ENCODE measurements at places on chromosomes 16 and 17.
A peak's percentile ranks its signal among the peaks of the same experiment; 100 is the strongest.

- DNase-seq = no peak
These were observed 84.6 kb downstream of the USP31 start for GRCh38 chr16:23064639-23065038.

GRCh38 chr16:20826039-20826566 is 19.8 kb downstream of the REXO5 start:
- DNase-seq = peak; percentile 78

DNA sequence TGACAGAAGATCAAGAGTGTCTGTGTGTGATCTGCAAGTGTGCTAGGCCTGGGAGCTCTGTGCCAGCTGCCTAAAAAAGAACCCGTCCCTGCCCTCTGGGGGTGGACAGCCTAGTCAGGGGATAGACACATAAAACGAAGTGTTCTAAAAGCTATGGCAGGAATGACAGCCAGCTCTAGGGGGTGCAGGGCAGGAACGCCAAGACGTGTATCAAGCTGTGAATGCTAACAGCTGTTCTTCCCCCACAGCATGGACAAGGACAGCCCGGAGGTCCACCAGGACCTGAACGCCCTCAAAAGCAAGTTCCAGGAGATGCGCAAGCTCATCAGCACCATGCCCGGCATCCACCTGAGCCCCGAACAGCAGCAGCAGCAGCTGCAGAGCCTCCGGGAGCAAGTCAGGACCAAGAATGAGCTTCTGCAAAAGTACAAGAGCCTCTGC is 5.1 kb downstream of the RASD1 start:
- no peak for DNase-seq

DNA sequence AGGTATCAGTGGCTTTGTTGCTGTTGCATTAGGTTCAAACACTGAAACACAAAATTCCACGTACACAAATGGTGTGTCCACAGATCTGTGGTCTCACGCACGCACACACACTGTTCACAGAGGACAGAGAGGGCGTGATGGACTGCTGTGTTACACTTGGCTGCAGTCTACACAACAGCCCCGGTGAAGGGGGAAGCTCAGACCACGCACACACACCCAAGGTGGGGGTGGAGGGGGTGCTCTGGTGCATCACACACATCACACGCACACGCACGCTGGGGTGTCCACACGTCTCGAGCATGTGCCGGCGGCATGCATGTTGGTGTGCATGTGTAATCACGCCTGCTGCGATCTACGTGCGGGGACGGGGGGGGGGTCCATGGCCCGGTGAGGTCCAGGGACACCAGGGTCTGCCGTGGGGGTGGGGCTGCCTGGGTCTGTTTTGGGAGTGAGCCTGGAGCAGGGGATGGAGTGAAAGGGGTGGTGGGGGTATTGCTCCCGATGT is 7.3 kb downstream of the HSD3B7 start:
- no peak for DNase-seq

DNA sequence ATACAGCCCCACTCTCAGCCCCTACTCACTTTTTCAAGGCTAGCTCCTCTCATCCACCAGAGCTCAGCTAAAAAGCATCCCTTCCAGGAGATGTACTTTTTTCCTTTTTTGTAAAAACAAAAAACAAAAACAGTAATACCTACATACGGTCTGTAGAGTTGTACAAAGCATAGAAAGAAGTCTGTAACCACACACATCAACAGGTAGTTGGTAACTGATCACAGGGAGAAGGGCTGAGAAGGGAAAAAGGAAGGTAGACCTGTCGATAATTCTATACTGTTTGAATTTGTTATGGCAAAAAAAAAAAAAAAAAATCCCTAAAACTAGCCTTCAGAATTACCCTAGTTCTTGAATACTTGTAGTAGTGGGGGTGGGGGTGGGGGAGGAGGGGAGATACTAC is 874 bp downstream of the SLC25A19 start:
- DNase-seq = no peak

GRCh38 chr16:68528233-68528632 is 10.9 kb upstream of the ZFP90 start:
- DNase-seq = no peak

DNA sequence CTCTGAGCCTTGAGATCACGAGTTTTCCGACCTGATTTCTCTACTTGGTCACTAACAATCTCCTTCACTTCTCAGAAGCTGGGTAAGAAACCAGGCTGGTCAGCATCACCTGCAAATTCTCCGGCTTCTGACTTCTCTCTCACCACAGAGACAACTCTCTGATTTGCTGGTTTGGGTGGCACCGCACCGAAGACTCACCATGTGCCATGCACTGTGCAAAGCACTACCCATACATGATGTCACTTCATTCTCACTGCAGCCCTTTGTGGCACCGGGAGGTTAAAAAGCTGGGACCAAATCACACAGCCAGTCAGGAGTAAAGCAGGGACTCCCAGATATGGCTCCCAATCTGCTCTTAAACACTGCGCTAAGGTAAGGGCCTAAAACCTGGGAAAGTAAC is 647 bp downstream of the VAC14 start:
- no peak for DNase-seq

DNA sequence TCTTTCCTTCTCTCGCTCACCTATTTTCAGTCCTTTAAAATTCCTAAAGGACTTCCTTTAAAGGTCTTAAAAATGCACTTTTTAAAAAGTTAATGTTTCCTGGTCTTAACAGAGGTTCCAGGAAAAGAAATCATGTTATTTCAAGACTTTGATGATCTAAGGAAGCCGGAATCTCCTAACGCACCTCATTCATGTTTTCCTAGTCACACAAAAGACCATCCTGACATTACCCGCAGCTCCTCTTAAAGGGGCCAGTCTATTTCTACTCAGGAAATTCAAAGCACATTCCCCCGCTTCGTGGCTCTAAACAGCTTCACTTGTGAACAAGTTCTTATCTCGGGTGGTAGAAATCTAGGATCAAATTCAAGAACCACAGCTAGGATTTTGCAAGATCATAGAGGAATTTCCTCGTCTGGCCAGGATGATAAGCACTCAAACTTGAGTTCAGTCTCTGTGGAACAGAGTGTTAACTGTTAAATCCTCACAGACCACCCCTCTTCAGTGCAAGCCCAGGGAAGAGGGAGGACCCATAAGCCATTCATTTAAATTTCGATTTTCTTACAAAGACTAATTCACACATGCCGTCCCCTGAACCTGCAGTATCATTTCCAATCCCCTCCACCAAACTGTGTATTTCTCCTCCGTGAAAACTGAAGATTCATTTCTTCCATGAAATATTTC is 137.1 kb upstream of the AXIN2 start:
- DNase-seq = peak; percentile 78

- DNase-seq = no peak
These were observed 114.8 kb upstream of the XYLT1 start for GRCh38 chr16:17585449-17586074.

DNA sequence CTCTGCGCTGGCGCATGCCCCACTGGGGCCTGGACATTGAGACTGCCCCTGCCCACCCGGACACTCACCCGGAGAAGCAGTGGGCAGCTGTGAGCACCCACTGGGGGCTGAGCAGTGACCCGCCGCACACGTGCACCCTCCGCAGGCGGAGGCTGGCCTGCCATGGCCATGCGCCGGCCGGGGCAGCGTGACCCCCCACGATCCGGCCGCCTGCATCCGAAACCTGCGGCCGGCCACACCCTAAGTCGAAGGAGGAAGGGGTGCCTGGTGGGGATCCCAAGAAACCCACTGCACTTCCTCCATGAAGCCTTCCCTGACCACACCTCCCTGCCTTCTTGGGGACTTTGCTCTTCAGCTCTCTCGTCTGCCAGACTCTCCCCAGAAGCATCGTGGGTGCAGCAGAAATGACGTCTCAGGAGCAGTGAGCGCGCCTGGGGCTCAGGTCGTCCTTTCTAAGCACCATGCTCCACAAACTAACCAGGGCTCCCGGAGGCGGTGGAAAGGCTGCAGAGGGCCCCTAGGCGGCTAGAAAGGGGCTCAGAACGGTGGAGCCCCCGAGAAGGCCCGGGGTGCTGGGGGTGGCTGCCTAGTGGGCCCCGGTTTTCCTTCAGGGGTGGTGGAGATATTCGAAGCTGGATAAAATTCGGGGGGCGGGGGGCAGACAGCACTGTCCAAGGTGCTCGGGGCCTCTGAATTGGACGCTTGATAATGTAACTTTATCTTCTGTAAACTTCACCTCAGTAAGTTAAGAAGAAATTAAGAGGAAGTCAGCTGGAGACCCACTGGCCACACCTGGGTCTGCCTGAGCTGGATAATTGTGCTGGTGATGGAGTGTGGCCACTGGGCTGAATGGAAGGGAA is 1.5 kb downstream of the TPSG1 start:
- DNase-seq = no peak

GRCh38 chr17:8904686-8905085 is 37.2 kb upstream of the PIK3R6 start:
- DNase-seq = no peak

- no peak for DNase-seq
These were observed 16.7 kb downstream of the RFFL start for GRCh38 chr17:35046740-35047283.

DNA sequence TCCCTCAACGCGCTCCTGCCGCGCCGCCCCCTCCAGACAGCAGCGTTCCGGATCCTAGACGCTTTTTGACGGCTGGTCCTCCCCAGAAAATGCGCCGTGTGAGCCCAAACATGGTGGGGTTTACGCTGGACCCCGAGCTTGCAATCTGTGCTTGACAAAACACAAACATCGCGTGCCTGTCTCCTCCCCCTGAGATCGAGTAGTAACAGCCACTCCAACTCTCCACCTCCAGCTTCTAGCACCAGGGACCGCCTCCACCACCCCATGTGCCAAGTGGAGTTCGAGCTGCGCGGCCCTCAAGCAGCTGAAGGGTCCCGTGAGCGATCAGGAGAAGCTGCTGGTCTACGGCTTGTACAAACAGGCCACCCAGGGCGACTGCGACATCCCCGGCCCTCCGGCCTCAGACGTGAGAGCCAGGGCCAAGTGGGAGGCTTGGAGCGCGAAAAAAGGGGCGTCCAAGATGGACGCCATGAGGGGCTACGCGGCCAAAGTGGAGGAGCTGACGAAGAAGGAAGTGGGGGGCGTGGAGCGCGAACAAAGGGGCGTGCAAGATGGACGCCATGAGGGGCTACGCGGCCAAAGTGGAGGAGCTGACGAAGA is 656 bp upstream of the GEMIN4 start:
- DNase-seq = peak; percentile 95

DNA sequence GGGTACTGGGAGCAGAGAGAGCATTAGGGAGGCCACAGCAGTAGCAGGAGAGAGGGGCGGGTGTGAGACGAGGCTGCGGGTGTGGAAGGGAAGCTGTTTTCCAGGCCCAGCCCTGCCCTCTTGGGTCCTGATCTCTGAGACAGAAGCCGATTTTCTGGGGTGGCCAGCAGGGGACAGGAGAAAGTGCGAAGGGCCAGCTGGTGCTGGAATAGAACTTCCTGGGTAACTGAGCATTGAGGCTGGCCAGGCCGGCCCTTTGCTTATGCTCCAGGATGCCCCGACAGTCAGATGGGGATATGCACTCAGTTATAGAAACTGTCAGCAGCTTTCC is 804 bp downstream of the BTBD17 start:
- DNase-seq = no peak

- peak; percentile 58 for DNase-seq
These were observed 5.8 kb upstream of the ZNF23 start for GRCh38 chr16:71467810-71468209.

DNA sequence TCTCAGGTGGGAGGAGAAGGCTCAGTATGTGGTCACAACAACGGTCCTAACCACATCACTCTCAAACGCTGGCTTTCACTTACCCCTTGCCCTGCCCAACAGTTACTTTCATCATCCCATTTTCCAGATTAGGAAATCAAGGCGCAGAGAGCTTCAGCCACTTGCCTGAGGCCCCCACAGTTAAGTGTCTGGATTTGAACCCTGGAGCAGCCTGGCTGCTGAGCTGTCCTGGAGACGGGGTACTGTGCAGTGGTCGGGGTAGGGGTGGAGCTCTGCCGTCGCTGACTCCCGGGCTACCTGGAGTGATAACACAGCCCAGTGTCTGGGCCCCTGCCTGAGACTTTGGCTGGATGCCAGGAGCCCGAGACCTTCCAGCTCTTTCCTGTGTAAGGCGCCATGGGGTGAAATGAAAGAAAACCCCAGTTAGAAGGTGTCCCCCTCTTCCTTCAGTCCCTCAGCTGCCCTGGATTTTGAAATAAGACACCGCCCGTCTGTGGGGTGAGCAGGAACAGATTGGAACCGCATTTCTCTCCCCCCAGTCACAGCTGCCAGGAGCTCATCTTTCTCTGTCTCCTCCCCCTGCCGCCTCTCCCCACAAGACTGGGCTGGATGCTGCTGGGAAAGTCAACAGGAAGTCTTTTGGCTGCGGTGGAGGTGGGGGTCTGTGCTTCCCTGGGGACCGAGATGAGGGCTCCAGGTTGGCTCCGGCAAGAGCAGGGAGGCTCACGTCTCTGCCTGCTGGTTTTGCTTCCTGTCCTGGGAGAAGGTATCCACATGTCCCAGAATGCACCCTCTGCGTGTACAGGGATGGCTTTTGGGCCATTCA is 280.2 kb downstream of the SEC14L1 start:
- DNase-seq = peak; percentile 94

All from lung (tissue), 17 donors.